ENCODE measurements at places on chromosomes 2 and 18.

DNA sequence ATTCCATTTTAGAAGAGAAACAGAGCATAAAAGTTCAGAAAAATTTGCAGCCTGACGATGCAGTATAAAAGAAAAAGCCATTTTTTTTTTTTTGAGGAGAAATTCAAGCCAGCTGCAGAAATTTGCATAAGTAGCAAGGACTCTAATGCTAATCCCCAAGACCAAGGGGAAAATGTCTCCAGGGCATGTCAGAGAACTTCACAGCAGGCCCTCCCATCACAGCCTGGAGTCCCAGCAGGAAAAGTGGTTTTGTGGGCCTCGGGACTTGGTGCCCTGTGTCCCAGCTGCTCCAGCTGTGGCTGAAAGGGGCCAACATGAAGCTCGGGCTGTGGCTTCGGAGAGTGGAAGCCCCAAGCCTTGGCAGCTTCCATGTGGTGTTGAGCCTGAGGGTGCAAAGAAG lies 325.3 kb upstream of the HNMT start:
- DNase-seq: no peak

DNA sequence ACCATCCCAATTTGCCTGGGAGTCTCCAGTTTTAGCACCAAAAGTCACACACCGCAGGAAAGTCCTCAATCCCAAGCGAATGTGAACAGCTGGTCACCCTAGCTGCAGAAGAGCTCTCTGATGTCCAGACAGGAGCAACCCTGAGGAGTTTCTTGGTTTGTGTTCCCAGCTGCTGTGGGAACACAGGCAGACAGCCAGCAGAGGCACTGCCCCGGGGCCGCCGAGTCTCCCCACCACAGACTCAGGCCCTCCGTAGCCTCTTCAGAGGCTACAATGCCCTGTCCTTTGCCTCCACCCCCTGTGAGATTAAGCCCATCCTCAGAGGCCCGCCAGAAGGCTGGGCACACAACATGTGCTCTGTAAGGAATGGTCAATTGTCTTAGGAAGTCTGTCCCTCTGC lies 111.5 kb downstream of the TTC32 start:
- no peak for DNase-seq

DNA sequence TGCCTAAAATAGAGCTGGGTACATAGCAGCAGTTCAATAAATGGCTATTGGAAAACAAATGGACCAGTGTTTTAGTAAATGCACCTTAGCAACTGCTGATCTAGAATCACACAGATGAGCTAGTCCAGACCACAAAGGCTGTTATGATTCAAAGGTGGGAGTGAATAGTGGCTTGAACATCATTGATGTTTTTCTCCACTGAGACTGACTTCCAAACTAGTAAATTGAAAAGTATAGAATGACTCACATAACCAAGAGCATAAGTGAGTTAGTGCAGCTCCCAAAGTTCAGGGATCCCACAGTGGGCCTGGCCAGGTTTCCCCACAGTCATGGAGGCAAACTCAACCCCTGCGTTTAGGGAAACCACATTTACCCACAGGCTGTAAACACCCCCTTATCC lies 106.7 kb upstream of the YPEL5 start:
- DNase-seq: no peak

DNA sequence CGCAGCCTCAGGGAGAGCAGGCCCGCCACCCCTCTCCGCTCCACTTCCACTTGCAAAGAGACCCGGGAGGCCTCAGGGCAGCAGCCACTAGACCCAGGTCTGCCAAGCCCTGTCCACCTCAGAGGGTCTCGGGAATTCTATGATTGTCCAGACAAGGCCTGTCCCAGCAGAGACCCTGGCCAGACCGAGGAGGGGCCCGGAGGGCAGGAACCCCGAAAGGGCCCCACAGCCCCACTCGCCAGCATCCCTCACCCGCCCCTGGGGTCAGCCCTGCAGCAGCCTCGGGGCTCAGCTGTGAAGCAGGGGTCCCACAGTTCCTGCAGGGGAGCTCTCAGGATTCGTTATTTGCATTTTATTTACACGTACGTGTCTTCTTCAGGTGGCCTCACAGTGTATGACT lies 269.5 kb downstream of the EIPR1 start:
- no peak for DNase-seq

GRCh38 chr18:9333441-9334328 lies 888 bp upstream of the TWSG1 start:
- peak; percentile 14 for DNase-seq

- DNase-seq: no peak
Observed at GRCh38 chr18:13376841-13377351, 158.3 kb downstream of the LDLRAD4 start.

DNA sequence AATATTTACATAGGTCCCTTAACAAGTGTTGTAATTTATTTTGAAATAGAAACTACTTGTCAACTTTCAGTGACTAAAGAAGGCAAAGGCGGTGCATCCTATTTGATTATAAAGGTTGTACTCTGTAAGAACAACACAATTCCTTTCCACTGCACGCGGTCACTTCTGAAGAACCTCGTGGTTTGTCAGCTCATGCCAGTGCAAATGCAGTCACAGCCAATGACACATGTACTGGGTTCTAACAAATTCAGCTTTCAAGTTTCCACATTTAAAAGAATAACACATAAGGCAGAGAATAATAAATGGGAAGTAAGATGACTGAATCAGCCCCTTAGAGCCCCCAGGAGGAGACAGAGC lies 39.7 kb downstream of the CYB5A start:
- DNase-seq: no peak

DNA sequence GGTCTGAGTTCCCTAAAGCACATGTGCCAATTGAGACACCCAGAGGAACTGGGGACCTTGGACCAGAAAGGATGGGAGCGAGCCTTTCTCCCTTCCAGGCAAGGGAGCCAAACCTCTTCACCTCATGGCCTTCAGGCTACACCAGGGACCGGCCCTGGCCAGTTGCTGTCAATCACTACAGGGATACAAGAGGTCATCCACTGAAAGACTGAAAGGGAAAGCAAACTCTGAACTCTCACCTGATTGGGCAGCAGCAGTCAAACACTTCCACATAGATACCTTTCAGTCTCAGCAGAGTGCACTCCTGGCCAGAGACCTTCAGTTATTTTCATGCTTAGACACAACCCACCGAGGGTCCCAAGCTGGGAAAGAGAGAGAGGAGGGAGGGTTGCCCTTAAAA lies 1956.0 kb upstream of the LRRTM1 start:
- no peak for DNase-seq

- no peak for DNase-seq
Observed at GRCh38 chr18:42436222-42436765, 481.3 kb downstream of the PIK3C3 start.

- DNase-seq: no peak
Observed at GRCh38 chr2:64738026-64738425, 84.3 kb upstream of the SERTAD2 start.

- DNase-seq: peak; percentile 98
Observed at GRCh38 chr2:200171731-200172482, 134.6 kb upstream of the SPATS2L start.

DNA sequence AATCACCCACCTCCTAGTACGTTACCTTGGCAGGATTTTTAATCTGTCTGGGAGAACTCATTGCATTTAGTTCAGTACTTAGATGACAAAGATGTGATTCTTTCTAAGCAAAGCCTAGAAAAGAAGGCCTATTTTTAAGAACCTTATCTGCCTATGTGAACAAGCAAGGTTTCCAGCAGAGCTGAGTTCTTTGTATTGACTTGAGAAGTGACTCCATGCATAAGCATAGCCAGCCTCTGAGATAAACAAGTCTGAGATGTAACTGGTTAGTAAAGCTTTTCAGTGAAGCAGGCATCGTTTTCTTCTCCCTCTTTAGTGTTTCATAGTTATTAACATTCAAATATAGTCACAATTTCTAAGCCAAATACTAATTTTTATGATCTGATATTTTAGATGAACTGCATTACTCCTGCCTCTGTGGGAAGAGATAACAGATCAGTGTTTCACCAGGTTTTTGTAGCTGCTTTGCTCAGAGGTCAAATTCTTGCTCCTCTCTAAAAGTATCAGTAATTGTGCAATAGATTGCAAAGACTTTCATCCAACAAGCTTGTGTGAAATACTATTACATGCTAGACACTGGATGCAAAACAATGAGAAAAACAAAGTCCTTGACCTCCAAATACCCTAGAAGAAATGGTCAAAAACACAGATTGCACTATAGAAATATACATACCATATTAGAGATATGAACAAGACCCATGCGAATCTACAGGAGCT lies 107.8 kb downstream of the MBD2 start:
- DNase-seq: no peak

GRCh38 chr2:127811397-127812321 lies 688 bp upstream of the WDR33 start:
- DNase-seq: no peak

- DNase-seq: peak; percentile 81
Observed at GRCh38 chr2:219406861-219407230, 11.3 kb upstream of the DES start.

DNA sequence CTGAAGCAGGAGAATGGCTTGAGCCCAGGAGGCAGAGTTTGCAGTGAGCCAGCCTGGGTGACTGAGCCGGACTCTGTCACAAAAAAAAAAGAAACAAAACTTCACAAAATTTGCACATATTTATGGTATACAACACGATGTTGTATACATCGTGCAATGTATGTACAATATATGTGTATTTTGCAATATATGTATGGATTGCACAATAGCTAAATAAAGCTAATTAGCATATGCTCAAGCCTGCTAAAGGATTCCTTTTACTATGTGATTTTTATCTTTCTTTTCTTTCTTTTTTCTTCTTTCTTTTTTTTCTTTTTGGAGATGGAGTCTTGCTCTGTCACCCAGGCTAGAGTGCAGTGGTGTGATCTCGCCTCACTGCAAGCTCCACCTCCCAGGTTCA lies 368.0 kb upstream of the FAM98A start:
- no peak for DNase-seq

DNA sequence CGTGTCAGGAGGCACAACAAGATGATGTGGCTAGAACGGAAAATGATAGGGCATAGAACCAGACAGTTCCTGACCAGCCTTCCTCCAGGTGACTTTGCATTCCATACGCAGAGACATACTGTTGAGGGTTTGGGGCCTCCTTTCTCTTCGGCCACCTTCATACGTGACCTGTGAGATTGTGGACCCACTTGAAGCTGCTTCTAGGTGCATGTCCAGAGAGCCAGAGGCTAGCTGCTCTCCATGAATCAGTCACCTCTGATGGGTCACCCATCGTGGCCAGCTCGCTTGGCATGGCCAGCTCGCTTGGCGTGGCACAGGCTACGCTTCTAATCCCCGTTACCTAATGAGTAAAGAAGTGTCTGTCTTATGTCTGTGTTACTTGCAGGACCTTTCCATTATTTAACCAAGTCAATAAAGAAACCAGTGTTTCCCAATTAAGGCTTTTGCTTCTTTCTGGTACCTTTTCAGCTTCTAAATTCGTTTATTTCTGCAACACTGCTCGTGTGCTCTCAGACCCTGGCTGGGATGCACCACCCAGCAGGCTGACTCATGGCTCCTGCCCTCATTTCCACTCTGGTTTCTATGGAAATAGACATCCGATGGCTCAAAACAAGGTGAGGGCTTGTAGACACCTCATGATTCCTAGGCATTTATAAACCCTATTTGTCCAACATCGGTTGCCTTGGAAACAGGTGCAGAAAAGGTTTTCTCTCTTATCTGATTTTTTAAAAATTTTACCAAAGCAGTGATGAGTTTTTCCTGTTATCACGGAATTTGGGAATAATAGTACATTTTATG lies 86.7 kb upstream of the B3GNT7 start:
- no peak for DNase-seq

DNA sequence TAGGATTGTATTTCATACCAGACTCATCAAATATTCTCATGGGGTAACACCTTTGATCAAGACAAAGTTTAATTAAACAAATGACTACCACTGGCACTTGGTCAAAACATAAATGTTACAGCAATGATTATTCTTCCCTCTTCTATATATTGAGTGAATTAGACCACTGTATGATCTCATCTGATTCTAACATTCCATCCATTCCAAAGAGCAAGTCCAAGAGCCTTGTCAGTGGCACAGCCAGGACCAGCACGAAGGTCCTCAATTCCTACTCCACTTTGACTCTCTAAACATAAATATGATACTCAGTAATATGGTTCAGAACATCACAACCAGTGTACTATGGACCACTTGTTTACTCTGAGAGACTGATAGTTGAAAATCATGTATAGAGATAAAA lies 86.4 kb downstream of the AP1S3 start:
- no peak for DNase-seq

- peak; percentile 4 for DNase-seq
Observed at GRCh38 chr2:204234879-204235278, 298.3 kb downstream of the ICOS start.

GRCh38 chr2:226738191-226738820 lies 61.3 kb downstream of the IRS1 start:
- DNase-seq: no peak

- DNase-seq: no peak
Observed at GRCh38 chr2:231293163-231293562, 94.7 kb downstream of the ARMC9 start.

DNA sequence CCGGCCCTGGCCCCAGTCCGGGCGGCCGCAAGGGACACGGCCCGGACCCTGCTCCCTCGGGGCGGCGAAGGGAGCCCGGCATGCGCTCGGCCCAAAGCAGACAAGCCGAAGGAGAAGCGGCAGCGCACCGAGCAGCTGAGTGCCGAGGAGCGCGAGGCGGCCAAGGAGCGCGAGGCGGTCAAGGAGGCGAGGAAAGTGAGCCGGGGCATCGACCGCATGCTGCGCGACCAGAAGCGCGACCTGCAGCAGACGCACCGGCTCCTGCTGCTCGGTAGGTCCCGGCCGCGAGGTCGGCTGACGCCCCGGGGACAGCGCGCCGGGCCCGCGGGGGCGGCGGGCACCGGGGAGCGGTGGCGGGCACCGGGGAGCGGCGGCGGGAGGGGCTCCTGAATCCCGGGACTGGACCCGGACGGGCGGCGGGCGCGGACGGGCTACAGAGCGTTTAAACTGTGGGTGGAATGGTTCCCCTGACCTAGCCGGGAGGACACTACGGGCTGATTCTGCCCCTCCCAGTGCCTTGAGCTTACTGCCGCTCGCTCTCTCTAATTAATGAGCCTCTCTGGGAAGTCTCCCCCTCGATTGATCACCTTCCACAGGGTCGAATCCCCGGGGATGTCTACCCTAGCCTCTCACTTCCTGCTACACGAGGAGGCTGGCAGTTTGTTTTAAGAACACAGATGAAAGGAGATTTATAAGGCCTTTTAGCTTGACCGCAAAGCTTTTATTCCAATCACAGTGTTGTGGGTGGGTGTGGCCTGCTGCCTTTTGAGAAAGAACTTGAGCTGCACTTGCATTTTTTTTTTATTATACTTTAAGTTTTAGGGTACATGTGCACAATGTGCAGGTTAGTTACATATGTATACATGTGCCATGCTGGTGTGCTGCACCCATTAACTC lies 853 bp downstream of the GNAL start:
- no peak for DNase-seq

Measured in skeletal muscle cell (primary cell).